NCI-H460 (cell line): ENCODE measurements at places on chromosomes 12 and 14. TPM values are rescaled to one million over a fixed set of nuclear protein-coding genes. Genes with fewer than 3 reads are reported as not detected.

Gene KRT72
- not detected in 2 replicates for total RNA-seq

Gene RAD52
- 20.7 and 23.4 TPM in 2 replicates for total RNA-seq

Gene RIMBP2
- total RNA-seq = 0.02 TPM in 1 of 2 replicates, not detected in the other

- no peak for DNase-seq
Measured at GRCh38 chr14:74543771-74544438, 50.3 kb downstream of the ISCA2 start.

GRCh38 chr12:109695416-109695815 lies 18.2 kb upstream of the FAM222A start:
- no peak for DNase-seq

DNA sequence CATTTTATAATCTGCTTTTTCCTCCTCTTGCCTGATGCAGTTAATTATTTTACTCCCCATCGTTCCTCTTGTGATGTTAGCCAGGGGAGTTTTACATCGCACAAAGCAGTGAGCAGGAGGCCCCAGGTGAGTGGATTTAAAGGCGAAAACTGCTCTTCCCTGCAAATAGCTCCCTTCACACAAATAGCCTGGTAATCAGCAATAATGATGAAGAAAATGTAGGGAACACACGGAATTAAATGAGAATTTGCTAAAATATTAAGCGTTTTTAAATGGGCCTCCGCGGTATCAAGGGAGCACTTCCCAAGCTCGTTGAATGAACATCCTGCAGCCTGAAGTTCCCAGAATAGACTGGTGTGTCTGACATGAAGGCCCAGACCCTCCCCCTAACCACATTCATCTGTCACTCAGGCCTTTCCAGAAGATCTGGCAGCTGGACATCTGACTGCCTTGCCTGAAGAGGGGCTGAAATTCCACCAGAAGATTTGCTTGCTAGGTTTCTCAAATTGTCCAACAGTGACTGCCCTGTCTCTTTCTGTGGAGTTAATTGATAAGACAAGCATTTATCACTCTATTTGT lies 127.2 kb downstream of the CCDC60 start:
- no peak for DNase-seq

DNA sequence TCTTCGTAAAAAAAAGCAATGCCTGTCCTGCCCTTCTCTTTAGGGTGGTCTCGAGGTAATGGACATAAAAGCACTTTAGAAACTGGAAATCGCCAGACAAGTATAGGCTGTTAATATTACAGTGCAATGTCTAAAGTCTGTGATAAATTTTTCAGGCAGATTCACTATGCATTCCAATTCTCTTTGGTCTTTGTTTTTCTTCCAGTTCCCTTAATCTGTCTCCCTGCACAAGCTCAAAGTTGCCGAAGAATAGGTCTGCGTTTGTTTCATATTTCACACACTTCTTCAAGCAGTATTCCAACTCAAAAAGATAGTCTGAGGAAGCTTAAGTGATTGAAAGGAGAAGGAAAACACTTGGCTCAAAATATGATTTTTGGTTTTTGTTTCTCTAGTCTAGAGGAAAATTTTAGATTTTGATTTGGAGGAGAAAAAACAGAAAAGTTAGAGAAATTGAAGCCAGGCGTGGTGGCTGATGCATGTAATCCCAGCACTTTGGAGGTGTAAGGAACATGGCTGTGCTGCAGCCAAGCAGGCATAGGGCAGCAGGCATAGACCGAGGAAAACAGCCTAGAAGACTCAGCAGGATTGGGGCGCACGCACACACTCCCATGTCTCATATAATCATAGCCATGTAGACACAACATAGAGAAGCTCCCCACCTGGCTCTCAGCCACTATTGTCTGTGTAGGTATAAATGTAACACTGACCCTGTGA lies 96.2 kb upstream of the TMPO start:
- no peak for DNase-seq

GRCh38 chr12:49260571-49261363 lies 4.1 kb upstream of the TUBA1C start:
- DNase-seq = no peak

- DNase-seq = no peak
Measured at GRCh38 chr12:52208424-52209165, 16.8 kb upstream of the KRT80 start.

- DNase-seq = no peak
Measured at GRCh38 chr14:69345402-69345801, 52.7 kb downstream of the ERH start.

DNA sequence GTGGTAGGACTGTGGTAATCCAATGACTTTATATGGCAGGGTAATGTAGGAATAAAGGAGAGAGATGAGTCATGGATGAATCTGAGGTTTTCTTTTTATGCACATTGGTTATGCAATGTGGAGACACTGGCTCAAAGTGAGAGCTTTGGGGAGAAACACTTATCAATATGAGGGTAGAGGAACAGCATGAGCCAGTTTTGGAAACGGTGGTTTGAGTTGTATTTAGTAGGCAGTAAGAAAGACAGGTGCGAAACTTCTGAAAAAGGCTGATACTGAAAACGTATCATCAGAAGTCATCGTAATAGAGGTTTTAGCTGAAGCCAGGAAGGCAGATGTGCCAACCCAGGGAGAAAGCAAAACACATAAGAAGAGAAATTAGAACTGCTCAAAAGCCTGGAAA lies 854.8 kb upstream of the SEL1L start:
- DNase-seq = no peak

DNA sequence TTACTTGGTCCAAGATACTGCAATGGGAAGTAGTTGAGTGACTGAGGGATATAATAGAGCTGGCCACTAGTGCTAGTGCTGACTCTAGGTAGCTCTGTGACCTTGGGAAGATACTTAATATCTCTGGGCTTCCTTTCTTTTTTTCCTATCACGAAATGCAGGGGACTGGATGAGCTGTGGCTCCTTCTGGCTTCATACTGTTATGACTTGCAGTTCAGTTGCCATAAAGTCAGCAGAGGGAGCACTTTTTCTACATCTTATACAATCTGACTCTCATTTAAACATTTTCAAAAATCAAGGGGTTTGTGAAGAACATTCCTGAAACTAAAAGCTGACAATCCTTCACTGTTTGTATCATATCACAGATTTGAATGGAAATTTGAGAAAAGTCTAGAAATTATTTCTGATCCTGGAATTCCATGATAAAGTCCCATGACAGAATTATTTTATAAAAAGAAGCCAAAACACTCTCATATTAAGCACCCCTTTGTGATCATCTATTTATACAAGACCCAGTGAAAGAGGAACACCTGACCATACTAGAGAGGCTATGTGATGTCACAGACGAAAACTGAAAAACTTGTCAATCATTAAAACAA lies 5.3 kb downstream of the BHLHE41 start:
- peak; percentile 48 for DNase-seq

DNA sequence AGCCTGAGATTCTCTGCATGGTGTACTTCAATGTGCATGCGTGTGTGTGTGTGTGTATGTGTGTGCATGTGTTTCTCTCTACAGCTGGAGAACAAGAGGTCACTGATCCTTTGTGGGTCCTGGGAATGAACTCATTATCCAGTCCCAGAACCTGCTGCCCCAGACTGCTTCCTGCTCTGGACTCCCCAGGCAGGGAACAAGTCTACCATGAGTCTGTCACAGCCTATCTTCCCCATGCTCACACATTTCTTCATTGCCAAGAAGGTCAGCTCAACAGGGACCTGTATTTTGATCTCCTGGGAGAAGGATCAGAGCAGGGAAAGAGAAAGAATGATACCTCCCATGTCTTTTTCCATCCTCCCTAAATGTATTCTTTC lies 2.9 kb upstream of the AGAP2 start:
- no peak for DNase-seq
